ENCODE measurements at places on chromosomes 3 and 15.

- DNase-seq, result no peak
Observed at GRCh38 chr3:150494411-150494977, 51.8 kb downstream of the SERP1 start.

GRCh38 chr3:189625071-189625470, 6.1 kb upstream of the TP63 start:
- no peak for DNase-seq

GRCh38 chr3:134216851-134217250, 33.8 kb downstream of the RYK start:
- DNase-seq, result no peak

DNA sequence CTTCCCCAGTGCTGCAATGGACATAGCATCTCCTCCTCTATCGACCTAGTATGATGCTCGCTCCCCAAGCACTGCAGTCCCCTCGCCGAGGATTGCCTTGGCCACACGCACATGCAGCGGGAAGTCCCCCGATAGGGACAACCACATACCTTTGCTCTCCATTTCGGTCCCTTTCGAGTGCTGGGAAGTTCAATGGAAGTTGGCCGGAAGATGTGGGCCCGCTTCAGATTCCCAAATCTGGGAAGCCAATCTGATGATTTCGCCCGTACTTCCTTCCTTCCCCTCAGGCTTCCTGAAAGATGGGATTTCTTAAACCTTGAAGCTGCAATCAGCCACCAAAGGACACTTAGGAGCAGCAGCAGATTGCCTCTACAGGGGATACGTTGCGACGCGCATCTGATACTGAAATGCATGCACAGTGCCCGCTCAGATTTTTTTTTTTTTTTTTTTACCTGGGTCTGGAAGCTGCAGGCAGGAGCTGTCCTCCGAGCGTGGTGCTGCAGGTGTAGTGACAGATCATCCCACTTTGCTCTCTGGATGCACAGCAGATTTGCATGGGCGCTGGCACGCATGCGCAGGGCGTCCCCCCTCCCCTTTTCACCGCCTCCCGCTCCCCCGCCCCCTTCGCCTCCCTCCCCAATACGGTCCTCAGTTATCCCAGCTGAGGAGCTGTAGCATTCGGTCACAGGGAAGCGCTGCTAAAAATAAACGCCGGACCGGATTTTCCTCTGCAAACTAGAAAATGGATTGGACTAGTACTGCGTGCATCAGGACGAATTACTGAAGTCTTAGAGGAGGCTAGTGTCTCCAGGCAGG, at the start of gene FGF12:
Gene FGF12, minus strand, starts transcription at position 510 of the 816 bp plus-strand sequence.
- peak; percentile 22 for DNase-seq

DNA sequence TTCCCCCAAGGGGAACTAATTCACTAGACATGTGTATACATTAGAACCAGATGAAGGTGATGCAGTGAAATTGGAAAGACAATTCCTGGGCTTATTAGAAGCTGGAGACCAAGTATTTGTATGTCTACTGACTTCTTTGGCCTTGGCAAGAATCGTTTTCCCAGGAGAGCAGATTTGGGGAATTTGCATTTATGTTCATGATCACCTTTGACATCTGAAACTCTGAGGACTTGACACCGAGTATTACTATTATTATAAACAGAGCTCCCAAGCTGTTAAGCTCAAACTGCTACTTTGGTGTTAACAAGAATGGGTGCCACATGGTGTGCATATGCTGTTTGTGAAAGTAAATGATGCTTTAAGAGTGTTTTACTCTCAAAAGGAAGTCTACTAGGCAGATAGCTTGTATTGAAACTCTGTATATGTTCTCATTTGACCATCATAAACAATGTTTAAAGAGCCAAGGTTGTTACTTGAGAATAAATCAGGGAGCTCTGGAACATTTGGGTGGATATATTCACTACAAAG, 519.8 kb upstream of the GOLIM4 start:
- DNase-seq, result no peak

- no peak for DNase-seq
Observed at GRCh38 chr15:92163641-92164040, 230.0 kb upstream of the ST8SIA2 start.

GRCh38 chr15:34318277-34319079, 19.1 kb downstream of the SLC12A6 start:
- DNase-seq, result no peak

DNA sequence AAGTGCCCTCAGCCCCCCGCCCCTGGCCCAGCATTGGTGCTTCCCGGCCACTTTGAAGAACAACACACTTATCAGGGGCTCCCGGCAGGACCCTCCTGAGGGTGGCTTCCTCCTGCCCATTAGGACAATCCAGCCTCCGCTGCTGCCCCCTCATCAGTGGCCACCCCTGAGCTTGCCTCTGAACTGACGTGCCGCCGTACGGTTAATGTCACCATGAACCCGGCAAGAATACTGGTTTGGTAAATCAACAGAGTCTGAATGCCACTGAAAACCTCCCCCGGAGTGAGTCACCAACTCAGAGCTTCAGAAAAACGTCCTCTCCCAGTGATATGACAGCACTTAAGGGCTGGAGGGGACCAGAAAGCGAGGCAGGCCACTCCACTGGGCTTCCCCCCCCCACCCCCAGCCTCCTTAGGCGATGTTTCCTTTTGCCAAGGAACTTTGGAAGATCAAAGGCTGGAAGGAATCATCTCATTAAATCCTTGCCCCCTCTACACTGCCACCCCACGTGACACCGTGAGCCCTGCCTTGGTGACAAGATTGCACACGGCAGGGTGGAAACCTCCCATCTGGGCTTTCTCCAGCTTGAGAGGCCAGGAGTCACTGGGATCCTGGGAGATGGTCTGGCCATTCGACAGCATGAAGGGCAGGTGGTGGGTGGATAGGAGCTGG, 142.1 kb downstream of the NUP210 start:
- DNase-seq, result no peak

- no peak for DNase-seq
Observed at GRCh38 chr3:172708921-172709773, 1.7 kb downstream of the NCEH1 start.

- no peak for DNase-seq
Observed at GRCh38 chr3:23489300-23490158, 286.4 kb downstream of the UBE2E2 start.

DNA sequence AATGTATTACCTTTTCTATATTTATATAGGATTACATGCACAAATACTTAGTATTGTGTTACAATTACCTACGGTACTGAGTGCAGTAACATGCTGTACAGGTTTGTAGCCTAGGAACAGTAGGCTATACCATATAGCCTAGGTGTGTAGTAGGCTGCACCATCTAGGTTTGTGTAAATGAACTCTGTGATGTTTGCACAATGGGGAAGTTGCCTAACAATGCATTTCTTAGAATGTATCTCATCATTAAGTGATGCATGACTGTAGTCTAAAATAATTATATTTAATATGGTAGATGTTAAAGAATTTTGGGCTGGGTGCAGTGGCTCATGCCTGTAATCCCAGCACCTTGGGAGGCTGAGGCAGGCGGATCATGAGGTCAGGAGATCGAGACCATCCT, 281.0 kb downstream of the KLF13 start:
- no peak for DNase-seq

GRCh38 chr3:149339931-149340309, 6.5 kb upstream of the TM4SF18 start:
- peak; percentile 29 for DNase-seq

GRCh38 chr3:70201975-70202374, 110.5 kb downstream of the MDFIC2 start:
- DNase-seq, result no peak

GRCh38 chr15:33453761-33454160, 143.0 kb downstream of the RYR3 start:
- DNase-seq, result no peak

GRCh38 chr3:14812196-14812790, 6.5 kb upstream of the FGD5 start:
- no peak for DNase-seq

DNA sequence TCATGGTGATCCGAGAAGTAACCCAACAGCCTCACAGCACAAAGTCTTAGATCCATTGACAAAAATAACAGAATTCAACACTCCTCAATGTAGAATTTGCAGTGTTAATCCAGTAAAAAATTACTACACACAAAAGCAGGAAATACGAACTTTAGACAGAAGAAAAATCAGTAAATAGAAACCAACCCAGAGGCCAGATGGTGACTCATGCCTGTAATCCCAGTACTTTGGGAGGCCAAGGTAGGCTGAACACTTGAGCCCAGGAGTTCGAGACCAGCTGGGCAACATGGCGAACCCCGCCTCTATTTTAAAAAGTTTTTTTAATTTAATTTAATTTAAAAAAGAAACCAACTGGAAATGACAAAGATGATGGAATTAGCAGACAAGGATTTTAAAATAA, 36.1 kb downstream of the SELENOT start:
- DNase-seq, result no peak

- DNase-seq, result no peak
Observed at GRCh38 chr15:60590935-60591495, 112.1 kb upstream of the ICE2 start.

DNA sequence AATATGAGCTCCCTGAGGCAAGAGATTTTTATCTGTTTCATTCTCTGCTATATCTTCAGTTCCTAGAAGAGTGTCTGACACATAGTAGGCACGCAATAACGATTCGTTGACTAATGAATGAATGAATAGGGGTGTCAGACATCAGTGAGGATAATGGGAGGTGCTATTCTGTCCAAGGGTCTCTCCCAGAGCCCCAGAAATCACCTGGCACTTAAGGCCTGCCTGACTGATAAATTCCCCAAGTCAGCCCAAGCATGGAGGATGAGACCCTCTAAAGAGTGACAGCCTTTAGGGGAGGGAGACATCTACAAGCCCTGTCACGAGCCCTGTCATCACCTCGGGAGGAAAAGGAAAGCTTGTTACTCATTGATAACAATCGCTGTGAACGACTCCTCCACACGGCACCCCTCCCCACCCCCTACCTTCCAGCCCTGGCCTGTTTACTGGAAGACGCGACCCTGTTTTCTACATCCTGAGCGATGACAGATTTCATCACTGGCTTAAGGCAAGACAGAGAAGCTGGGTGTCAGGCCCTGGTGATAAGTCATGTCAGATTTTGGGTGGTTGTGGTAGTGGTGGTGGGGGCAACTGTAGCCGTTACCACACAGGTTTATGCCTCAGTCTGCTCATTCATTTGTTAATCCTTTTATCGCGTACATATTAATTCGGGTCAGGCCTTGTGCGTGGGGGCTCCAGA, 23.1 kb downstream of the BHLHE40 start:
- no peak for DNase-seq

- DNase-seq, result no peak
Observed at GRCh38 chr3:3134750-3135448, 8.2 kb downstream of the TRNT1 start.

GRCh38 chr3:42654331-42655201, 1.1 kb downstream of the ZBTB47 start:
- no peak for DNase-seq

DNA sequence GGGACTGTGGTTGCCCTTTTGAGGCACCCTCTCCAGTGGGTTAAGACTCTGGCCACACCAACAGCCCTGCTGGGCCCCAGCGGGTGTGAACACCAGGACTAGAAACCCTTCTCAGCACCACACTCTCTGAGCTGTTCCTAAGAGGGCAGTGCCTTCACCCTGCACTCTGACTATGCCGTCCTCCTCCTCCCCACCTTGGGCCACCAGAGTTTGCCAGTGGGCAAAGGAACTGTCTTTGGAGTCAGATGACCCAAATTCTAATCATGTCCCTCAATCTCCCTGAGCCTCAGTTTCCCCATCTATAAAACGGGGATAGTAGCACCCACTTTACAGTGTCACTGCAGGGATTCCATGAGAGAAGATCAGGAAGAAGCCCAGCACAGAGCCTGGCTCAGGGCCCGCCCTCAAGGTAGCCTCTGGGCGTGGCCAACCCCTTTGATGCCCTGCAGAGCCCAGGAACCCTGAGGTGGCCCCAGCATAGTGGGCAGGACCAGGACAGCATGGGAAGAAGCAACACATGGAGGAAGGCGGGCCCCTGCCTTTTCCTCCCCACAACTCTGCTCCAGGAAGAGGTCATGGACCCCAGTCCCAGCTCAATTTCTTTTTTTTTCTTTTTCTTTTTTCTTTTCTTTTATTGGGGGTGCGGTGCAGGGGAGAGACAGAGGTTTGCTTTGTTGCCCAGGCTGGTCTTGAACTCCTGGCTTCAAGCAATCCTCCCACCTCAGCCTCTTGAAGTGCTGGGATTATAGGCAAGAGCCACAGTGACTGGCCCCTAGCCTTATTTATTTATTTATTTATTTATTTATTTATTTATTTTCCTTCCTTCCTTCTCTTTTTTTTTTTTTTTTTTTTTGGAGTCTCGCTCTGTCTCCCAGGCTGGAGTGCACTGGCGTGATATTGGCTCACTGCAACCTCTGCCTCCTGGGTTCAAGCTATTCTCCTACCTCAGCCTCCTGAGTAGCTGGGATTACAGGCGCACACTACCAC, 115.7 kb upstream of the LINGO1 start:
- DNase-seq, result no peak

DNA sequence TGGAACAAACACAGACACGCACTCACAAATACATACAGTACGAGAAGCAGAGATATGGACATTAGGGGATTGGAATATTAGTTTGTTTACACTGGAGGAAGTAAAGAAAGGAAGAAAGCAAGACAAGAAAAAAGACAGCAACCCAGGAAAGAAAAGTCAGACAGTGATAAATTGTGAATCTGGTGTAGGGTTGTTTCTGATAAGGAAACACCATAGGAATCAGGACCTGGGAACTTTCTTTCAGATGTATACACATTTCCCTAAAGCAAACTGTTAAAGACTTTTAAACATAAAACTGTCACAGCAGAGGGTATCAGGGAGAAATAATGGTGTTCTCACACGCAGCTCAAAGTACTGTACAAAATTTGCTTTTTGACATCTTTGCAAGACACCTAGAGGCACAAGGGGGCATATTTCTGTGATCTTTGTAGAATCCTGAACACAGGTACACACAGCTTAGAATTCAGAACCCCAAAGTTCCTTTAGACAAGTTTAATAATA, 153.7 kb downstream of the TUSC7 start:
- DNase-seq, result no peak

GRCh38 chr15:59124261-59124660, 19.3 kb downstream of the CCNB2 start:
- no peak for DNase-seq

GRCh38 chr15:32643907-32644445, 2.5 kb downstream of the SCG5 start:
- no peak for DNase-seq

DNA sequence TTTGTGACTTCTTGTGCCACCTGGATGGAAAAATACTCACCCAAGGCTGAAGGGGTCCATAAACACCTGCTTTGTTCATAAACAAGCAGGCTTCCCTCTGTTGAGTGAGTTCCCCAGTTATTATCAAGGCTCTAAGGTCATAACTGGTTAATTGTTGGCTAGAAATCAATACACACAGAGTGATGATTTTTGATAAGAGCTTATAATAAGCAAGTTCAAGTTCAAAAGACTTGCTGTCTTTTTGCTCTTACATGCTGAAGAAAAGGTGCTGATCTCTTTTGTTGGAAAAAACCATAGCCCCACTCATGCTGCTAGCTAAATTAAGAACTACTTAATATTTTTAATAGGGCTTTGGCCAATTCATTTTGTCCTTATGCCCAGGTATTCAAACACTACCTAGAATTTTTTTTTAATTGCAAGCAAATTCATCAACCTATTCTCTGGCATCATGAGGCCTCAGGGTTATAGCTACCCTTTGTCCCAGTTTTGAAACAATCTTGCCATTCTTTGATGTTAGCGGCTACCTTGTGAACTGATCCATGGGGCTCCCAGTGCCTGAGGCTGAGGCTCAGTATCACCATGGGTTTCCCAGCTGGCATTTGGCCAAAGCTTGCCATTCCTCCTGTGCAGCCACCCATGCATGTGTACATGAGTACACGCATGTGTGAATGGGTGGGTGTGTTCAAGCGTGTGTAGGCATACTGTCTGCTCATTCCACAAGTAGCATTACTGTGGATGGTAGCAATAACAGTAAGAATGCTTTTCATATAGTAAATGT, 127.6 kb upstream of the LPP start:
- DNase-seq, result no peak

GRCh38 chr3:158792709-158793108, 9.1 kb upstream of the MFSD1 start:
- no peak for DNase-seq

Measured in omental fat pad (tissue), 4 donors.